ENCODE measurements at places on chromosomes 5 and 9. TPM values are rescaled to one million over a fixed set of nuclear protein-coding genes. Genes with fewer than 3 reads are reported as not detected.

The RGS7BP gene
- 7.8 TPM for total RNA-seq

- H3K27me3 ChIP-seq = no peaks in the 10 kb centered on the region
- DNase-seq = no peak
- no peaks in the 10 kb centered on the region for H3K4me1 ChIP-seq
- H3K4me3 ChIP-seq = no peak overlapping the region
- no peaks in the 10 kb centered on the region for H3K36me3 ChIP-seq
- H3K27ac ChIP-seq = no peak overlapping the region
Measured at GRCh38 chr5:174773371-174773770, 49.0 kb downstream of the MSX2 start.

- no peak overlapping the region for H3K4me3 ChIP-seq
- no peak for DNase-seq
- H3K36me3 ChIP-seq = no peaks in the 10 kb centered on the region
Measured at GRCh38 chr5:7436521-7436920, 40.6 kb downstream of the ADCY2 start.

DNA sequence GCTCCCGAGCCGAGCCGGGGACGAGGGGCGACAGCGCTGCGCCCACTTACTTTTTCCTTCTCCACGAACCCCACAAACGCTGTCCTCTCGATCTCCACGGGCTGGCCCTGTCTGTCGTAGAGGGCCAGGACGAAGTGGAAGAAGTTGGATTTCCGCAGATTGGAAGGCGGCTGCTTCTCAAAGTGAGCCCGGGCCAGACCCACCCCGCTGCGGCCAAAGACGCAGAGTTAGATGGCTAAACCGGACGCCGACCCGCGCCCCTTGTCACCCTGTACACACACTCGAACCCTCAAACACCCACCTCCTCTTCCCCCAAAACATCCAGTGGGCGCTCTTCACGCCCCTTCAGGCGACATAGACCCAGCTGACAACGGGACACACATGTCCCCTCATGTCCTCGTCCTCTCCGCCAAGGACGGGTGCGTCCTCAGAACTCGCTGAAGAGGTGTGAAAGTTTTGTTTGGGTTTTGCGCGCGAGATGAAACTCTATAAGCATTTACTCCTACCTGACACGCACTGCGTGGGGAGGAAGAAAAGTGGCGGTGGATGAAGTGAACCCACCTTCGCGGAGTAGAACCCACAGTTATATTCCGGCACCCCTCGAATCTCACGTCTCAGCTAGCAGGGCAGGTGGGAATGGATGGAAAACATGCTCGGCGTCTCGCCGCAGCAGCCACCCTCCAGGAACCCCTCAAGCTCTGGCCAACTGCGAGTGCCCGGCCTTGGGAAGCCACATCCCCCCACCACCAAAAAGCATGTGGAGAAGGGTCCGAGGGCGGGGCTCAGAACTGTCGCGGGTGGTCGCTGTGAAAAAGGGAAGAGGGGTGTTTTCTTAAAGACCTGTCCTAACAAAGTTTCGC lies 2.6 kb downstream of the EBF1 start:
- peak overlapping the region; percentile 64 for H3K4me3 ChIP-seq
- peak overlapping the region; percentile 93 for H3K27ac ChIP-seq
- DNase-seq = no peak
- H3K27me3 ChIP-seq = no peaks in the 10 kb centered on the region

- no peaks in the 10 kb centered on the region for H3K36me3 ChIP-seq
- H3K4me3 ChIP-seq = no peak overlapping the region
- no peak overlapping the region for H3K27ac ChIP-seq
- no peaks in the 10 kb centered on the region for H3K4me1 ChIP-seq
- no peaks in the 10 kb centered on the region for H3K27me3 ChIP-seq
Measured at GRCh38 chr9:38652486-38652885, 32.1 kb upstream of the ANKRD18A start.
